ENCODE measurements at places on chromosomes 2 and 18.

DNA sequence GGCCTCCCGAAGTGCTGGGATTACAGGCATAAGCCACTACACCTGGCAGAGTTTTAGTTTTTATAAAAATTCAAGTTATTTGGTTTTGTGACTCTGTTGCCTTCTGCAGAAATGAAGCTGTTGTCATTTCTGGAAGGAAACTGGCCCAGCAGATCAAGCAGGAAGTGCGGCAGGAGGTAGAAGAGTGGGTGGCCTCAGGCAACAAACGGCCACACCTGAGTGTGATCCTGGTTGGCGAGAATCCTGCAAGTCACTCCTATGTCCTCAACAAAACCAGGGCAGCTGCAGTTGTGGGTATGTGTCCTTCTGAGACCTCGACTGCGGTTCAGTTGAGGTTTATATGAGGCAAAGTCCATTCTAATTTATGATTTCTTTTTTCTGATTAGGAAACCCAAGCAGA lies 7.2 kb downstream of the MTHFD2 start:
- DNase-seq = no peak

- DNase-seq = no peak
These were observed 430.0 kb downstream of the SLC4A3 start for GRCh38 chr2:220057391-220057790.

GRCh38 chr2:111184725-111185310 lies 64.1 kb downstream of the BCL2L11 start:
- no peak for DNase-seq

DNA sequence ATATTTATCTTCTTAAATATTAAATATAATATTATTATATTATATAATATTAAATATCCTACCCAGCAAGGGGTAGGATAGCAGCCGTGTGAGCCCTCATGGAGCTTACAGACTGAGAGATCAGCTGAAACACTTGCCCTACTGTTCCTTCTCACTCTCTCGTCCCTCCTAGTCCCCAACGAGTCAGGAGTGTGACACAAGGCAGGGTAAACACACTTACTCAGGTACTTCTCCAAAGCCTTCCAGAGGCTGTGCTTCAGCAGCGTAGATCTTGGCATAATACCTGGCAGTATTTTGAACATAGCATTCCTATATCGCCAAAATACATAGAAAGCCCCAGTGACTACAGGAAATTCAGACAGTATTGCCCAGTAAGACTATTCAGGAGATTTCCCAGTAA lies 114.1 kb downstream of the ALPK2 start:
- DNase-seq = no peak

GRCh38 chr2:38460313-38460712 lies 83.2 kb upstream of the ATL2 start:
- no peak for DNase-seq

DNA sequence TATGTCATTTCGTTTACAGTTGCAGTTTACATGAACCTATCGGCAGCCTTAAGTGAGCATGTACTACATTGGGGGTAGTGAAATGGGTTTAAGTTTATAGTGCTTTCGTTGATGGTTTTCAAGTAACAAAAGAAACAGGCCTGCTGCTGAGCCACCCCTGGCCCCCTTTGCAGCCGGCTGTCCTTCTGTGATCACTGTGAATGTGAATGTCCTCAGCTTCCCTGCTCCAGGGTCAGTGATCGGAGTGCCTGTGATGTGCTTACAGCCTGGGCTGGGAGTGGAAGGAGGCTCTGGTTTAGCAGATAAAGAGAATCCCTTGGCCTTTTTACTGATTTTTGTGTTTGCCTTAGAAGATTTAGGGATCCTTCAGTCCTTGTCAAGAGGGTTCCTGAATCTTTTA lies 154.2 kb downstream of the FAM210A start:
- no peak for DNase-seq

DNA sequence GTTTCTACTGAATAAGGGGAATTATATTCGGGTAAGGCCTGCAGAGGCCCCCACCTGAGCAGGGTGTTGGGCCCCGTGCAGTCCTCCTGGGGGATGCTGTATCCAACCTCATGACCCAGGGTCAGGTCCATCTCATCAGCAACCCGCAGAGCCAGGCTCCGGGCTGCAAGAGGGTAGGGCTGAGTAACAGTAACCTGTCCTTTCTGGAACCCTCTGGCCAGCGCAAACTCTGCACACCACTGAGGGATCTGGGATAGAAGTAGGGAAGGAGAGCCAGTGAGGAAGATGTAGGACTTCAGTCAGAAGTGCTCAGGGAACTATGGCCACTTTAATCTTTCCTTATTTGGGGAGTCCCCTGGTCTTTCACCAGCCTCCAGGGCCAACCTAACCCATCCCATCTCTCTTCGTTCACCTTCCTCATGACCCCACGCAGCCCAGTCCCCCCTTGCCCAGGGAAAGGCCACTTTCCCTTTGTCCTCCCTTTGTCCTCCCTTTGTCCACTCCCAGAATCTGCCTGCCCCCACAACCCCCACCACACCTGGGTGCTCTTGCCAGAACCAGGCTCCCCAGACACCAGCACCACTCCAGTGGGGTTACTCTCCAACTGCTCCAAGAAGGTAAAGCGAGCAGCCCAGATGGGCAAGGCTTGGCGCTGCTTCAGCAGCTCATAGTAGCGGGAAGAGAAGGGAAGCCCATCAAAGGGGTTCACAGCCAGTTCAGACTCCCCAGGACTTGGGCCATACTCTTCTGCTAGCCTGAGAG lies 895 bp downstream of the DQX1 start:
- no peak for DNase-seq

DNA sequence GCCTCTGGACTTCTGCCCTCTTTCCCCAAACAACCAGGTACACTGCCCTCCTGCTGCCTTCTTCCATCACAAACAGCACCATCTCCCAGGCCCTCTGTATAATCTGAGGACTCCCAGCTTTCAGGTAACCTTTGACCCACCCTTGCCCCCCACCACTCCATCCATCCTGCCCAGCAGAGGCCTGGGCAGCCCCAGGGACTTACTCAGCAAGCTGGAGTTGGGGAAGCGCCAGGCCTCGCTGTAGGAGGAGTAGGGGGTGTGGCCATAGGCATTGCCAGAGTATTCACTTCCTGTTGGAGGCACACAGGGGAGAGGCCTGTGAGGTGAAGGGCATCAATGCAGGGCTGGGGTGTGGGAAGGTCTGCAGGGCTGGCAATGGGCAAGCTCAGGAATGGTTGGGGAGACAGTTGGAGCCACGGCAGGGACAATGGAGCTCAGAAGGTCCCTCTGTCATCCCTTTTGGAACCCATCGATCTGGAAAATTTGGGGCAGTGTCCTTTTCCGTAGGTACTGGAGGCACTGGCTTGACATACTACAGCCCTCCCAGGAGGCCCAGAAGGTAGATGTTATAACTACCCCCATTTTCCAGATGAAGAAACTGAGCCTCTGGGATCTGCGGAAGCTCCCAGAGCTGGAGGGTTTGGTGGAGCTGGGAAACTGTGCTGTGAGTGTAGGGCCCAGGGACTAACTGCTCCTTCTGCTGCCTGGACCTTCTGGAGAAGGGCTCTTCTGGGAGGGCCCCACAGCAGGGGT lies 46.3 kb downstream of the PSD4 start:
- DNase-seq = no peak

DNA sequence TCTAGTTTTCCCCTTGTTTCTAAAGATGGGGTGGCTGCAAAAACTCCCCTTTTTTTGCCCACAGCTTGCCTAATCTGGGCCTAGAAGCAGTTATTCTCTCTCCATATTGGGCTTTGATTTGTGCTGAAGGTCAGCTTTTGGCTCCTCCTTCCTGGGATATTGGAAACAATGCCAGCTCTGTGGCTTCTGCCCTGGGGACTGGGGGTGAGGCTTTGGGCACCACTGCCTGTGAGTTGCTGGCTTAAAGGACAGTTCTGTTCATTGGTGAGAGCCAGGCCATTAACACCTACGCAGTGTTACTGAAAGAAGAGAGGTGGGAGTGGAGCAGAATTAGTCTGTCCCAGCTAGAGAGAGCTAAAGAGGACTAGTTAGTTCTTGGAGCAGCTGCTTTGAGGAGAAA lies 4.3 kb downstream of the UBXN2A start:
- no peak for DNase-seq

DNA sequence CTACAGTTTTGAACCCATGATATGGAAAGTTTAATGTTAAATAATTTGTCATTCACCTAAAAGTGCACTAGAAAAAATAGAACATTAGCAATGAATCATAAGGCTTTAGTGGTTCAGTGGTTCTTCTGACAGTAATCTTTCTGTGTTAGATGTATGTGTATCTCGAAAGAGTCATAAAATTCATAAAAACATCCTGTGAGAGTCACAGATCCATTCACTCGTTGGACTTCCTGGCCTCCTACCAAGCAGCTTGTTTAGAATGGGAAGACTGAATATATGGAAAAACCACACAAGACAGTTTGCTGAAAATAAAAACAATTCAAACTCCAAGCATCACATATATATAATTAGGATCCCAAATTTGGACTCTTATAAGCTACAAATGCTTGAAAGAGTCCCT lies 34.8 kb downstream of the ADNP2 start:
- DNase-seq = no peak

DNA sequence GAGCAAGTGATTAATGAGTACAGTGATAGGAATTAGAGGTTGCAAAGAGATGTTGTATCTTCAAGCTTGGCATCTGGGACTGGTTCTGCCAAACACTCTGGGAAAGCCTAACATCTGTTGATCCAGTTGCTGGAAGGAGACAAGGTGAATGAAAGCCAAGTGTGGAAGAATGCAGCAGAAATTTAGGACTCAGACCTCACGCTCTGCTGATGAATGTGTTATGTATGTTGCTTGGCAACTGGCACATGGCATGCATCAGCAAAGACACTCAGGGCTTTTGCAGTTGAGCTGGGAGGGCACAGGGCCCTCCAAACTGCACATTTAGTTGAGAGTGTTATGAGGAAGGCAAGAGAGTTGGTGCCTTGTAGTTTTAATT lies 105.5 kb downstream of the COLEC12 start:
- DNase-seq = no peak

DNA sequence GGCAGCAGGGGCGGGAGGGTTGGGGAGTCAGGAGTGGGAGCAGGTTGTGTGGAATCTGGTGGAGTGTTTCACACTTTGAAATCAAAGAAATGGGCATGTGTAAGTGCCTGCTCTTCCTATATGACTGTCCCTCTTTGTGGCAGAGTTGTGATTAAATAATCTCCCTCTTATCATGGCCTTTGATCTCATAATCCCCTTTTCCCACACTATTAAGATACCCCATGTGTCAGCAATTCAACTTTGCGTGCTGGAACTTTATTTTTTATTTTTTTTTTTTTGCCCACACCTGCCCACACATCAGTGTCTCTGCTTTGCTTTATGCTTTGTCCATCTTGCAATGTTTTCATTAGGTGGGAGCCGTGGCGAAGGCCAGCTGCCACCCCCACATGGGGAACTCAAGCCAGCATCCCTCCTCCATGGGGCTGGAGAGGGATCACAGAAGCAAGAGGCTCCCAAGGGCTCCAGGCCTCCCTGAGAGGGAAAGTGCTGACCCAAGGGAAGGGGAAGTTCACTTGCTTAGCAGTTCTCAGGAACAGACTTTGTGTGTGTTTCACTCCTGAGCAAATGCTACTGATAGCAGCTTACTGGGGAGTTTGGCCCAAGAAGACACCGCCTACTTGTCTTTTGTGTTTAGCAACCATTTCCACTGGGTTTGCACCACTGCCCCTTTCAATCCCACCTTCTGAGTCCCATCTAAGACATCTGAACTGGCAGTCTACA lies 243.4 kb downstream of the BCL11A start:
- no peak for DNase-seq

DNA sequence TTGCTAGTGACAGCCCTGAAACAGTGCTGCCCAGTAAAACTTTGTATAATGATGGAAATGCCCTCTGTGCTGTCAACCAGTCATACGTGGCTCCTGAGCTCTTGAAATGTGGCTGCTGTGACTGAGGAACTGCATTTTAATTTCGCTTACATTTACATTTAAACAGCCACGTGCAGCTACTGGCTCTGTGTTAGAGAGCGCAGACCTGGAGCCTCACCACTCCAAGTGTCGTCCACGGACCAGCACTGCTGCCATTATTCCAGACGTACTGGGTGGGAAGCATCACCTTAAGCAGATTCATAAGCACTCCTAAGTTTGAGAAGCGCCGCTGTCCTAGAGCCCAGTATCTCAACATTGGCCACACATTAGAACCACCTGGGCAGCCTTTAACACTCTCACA lies 77.0 kb upstream of the MGAT4A start:
- DNase-seq = no peak

- DNase-seq = no peak
These were observed 76.6 kb upstream of the NCKAP5 start for GRCh38 chr2:133644846-133645245.
